Esophagus squamous epithelium (tissue), 5 donors: ENCODE measurements at places on chromosomes 6 and 20.

- no peak for DNase-seq
Observed at GRCh38 chr20:46994341-46994740, 99.7 kb downstream of the EYA2 start.

- DNase-seq, result no peak
Observed at GRCh38 chr20:53161473-53161872, 189.3 kb downstream of the TSHZ2 start.

- DNase-seq, result no peak
Observed at GRCh38 chr6:162605881-162606280, 121.7 kb downstream of the PRKN start.

GRCh38 chr6:149766156-149766769, 16.7 kb downstream of the PCMT1 start:
- no peak for DNase-seq

- no peak for DNase-seq
Observed at GRCh38 chr6:68635412-68635705, 277 bp downstream of the ADGRB3 start.

DNA sequence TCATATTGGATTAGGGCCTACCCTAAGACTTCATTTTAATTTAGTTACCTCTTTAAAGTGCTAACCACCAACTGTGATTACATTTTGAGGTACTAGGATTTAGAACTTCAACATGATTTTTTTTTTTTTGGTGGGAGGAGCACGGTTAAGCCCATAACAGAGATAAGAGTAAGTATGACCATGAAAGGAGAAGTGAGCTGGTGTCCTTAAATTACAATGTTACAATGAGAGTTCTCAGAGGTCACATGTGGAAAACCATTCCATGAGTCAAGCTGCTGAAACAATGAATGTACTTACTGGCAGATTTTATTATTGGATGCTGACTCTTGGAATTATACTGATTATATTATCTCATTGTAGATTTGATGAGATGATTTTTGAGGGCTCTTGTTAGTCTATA, 779.3 kb upstream of the CITED2 start:
- no peak for DNase-seq

GRCh38 chr6:155449450-155450239, 6.0 kb downstream of the NOX3 start:
- DNase-seq, result no peak

DNA sequence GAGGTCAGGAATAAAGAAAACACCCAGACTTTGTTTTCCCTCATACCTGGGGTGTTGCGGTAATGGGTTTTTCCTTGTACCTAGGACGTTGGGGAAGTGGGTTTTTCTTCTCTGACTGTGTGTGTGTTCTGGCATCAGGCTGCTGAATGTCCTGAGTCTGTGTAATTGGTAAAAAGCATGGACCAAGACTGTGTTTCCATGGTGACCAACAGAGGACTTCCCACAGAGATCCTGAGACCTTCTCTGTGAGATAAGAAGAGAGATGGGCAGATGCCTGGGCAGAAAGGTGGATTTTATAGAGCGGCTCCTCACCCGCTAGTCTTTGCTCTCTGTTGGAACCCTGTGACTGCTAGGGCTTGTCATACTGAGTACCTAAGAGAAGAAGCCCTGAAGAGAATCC, 135.4 kb upstream of the GGTLC1 start:
- no peak for DNase-seq

DNA sequence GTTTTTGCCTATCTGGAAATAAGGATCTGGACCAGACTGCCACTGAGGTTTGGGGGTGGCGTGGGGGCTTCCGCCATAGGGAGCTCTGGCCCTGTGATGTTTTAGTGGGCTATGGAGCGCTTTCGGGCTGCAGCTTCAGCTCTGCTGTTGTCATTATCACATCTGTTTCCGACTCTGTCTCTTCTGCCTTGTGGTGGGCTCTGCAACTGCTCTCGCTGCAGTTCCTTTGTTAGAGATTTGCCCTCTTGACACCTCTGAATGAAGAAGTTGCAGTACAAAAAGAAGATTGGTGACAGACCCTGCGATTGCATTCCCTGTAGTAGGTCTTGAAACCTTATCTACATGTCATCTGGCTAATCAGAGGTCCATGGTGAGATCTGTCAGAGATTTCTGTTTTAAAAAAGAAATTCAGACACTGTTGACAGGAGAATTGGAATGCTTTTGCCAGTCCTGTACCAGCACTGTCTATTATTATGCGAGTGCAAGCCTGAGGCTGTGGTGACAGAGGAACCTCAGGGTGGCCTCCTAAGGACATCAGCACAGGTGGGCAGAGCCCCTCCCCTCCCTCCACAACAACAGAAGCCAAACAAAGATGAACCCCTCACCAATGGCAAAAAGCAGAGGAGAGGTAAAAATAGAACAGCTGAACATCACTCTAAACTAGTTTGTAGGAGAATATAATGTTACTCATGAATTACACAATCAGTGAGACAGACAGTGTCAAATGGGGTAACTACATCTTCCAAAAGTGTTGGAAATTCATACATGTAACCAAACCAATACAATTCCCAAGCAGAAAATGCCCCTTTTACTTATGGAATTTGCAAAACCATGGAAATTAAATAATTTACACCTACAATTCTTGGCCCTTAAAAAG, 63.5 kb upstream of the DEFB112 start:
- DNase-seq, result no peak

GRCh38 chr6:167826230-167826895, 348 bp upstream of the AFDN start:
- peak; percentile 18 for DNase-seq

DNA sequence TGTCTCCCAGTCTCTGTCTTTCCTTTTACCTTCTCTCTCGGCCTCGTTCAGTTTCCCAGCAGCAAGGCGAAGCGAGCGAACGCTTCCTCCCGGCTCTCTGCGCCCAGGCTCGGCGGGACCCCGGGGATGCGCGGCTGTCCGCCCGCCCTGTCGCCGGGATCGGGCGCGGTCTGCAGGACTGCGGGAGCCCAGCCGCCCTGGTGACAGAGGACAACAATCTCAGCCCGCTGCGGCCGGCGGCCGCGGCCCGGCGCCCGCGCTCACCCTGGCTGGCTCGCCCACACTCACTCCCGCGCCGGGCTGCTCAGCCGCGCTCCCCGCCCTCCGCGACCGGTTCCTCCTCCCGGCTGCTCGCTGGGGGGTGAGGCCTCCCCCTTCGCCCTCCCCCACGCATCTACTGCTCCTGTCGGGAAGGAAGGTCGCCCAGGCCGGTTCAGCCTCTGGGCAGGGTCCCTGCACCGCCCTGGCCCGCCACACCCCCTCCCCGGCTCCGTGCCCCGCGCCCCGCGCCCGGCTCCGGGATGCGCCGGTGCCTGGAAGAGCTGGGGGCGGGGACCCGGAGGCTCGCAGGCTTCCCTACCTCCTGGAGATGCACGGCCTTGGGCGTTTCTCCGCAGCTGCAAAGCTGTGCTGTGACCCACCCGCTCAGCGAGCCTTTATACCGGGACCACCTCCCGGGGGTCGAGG, 410 bp downstream of the SYNE1 start:
- no peak for DNase-seq

GRCh38 chr6:90226257-90226656, 70.4 kb downstream of the BACH2 start:
- no peak for DNase-seq

DNA sequence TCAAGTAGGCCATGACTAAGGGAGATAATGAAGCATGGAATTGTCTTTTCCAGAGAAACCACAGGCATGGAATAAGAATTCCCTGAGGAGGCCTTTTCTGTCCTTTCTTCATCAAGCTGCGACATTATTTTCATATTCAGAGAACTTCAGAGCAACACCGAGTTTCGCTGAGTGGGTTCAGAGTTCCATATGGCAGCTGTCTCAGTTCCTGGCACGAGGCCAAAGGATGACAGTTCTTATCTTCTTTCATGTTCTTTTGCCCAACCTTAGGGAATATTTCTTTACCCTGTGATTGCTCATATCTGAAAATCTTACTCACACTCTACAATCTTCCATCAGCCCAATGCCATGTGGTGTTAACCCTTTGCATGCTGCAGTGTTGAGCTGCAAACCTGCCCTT, 135.3 kb upstream of the BMP2 start:
- no peak for DNase-seq

- no peak for DNase-seq
Observed at GRCh38 chr6:7251646-7252260, 61.2 kb downstream of the SSR1 start.

- no peak for DNase-seq
Observed at GRCh38 chr6:40585223-40585622, 1.9 kb downstream of the LRFN2 start.

- DNase-seq, result no peak
Observed at GRCh38 chr6:145507239-145507638, 228.1 kb downstream of the EPM2A start.

DNA sequence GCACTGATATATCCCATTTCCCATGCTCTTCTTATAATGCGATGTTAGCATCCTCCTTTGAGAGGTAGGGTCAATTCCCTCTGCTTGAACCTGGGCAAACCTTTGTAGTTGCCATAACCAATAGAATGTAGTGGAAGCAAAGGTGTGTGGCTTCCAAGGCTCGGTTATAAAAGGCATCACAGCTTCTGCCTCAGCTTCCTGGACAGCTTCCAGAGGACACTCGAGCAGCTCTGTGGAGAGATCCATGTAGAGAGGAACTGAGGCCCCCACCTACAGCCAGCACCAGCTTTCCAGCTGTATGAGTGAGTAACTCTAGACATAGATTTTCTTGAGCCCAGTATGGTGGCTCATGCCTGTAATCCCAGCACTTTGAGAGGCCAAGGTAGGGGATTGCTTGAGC, 36.7 kb downstream of the FGD2 start:
- DNase-seq, result no peak

GRCh38 chr6:140344142-140344913, 969.9 kb upstream of the CITED2 start:
- DNase-seq, result no peak

GRCh38 chr20:44616604-44616964, 34.2 kb downstream of the PKIG start:
- no peak for DNase-seq

- DNase-seq, result no peak
Observed at GRCh38 chr20:49999329-49999728, 16.5 kb downstream of the SNAI1 start.

DNA sequence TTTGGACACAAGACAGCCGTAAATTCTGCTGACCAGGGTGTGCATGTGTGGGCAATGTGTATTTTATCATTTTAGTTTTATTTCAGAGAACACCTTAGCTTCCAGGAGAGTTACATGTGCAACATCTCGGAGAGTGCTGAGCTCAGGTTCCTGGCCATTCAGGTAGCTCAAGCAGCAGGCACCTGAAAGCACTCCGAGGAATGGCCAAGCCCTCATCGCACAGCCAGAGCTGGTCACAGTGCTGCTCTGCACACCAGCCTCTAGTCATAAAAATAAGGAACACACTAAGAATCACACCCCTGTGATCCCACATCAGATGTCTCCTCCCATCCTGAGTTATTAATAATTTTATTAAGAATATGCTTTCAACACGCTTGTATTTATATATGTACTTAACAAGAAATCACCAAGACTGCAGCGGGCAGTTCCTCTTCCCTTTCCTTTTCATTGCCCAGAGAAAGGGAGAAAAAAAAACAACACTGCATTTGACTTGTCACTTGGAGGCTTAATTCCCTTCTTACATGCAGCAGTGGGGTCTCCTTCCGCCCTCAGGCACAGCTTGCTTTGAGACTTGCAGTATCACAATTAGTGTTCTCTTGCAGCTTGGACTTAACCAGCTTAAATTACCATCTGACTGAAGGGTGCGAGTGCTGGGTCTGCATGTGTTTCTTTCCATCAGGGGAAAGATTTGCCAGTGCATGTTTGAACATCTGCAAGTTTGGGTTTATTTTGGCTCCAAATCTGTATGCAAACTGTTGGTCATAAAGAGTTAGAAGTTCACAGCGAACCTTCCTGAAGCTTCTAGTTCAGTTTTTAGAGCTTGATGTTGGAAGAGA, 36.0 kb upstream of the IRF4 start:
- DNase-seq, result no peak

DNA sequence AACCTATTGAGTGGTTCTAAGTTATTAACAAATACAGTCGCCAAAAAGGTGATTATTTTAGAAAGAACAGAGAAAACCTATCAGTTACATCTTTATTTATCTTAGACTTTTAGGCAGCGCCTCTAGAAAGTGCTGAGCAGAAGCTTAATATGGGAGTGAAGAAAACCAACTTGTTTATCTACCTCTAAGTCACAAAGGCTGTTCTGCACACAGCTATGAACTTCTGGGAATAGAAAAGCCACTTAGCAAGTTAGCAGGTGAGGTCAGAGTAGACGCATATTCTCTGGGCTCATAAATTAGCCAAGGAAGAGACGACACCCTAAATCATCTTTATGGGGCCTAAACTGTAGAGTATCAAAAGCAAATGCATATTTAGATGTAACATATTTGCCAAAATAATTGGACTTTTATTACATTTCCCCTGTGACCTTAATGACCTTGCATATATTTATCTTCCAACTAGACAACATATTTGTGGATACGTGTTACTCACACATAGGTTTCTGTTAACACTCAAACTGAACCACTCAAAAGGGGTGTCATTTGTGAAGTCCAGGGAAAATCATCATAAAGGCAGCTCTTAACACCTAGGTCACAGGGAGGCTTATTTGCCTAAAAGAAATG, 267.1 kb downstream of the ADGB start:
- DNase-seq, result no peak

GRCh38 chr6:153938876-153939275, 100.2 kb upstream of the OPRM1 start:
- DNase-seq, result no peak

DNA sequence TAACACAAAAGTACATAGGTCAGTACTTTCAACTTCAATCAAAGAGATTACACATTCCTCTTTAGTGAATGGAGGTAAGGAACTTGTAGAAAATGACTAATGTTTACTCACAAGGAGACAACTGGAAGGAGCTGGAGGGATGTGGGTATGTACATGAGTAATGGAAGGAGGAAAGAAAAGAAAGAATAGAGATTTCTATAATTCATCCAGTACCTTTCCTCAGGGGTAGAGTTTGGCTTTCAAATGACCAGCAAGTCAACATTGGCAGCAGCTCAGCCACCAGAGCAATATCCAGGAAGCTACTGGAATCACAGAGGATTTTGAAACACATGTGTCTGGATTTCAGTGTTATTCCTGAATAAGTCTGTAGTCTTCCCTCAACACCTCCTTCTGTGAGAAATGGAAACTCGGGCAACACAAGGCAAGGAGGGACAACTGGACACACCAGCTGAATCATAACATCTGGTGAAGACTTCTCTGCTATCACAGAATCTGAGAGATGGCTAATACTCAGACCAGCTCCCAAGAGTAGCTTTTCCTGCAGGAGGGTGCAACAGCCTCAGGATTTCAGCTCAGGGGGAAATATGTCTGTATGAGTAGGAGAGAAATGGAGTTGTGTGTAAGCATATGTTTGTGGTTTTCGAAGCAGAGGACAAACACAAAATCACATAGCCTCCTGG, 98.8 kb downstream of the HAO1 start:
- no peak for DNase-seq

- DNase-seq, result no peak
Observed at GRCh38 chr20:10504608-10504993, 69.5 kb downstream of the SLX4IP start.

GRCh38 chr6:136761227-136761922, 30.9 kb downstream of the MAP3K5 start:
- no peak for DNase-seq
